Mammary epithelial cell (primary cell): ENCODE measurements at places on chromosomes 13 and 19.

- no peak for DNase-seq
Measured at GRCh38 chr13:66586489-66586888, 643.6 kb downstream of the PCDH9 start.

- no peak for DNase-seq
Measured at GRCh38 chr13:100594731-100595130, 6.1 kb upstream of the GGACT start.

GRCh38 chr19:12035220-12036172, at the start of gene ZNF433:
TSS of gene ZNF433 (minus strand) at chr19:12035679. CDS start at chr19:12035539, 140 bp downstream.
- peak; percentile 90 for DNase-seq

DNA sequence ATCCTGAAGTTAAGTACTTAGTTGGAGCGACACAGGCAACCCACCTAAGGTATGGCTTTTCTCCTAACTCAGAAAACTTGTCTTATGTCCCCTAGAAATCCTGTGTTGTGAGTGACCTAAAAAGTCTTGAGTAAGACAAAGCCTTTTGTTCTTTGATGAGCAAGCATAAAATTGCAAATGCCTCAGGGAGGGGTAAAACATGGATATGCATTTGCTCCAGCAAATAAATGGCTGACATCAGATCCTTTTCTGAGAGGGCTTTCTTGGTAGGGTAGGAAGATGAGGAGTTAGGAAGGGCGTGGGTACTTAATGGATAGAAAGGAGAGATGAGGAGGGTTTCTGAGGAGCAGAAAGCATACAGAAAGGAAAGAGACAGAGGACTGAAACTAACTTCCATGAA, 163.7 kb downstream of the IER2 start:
- DNase-seq = no peak

- no peak for DNase-seq
Measured at GRCh38 chr19:845707-846521, 5.1 kb downstream of the PRTN3 start.

- no peak for DNase-seq
Measured at GRCh38 chr19:14941189-14941588, at the start of gene OR7C2. TSS of gene OR7C2 (plus strand) at chr19:14941489. CDS start at chr19:14941489, 0 bp downstream.

- no peak for DNase-seq
Measured at GRCh38 chr19:45150751-45151281, 10.0 kb downstream of the NKPD1 start.

DNA sequence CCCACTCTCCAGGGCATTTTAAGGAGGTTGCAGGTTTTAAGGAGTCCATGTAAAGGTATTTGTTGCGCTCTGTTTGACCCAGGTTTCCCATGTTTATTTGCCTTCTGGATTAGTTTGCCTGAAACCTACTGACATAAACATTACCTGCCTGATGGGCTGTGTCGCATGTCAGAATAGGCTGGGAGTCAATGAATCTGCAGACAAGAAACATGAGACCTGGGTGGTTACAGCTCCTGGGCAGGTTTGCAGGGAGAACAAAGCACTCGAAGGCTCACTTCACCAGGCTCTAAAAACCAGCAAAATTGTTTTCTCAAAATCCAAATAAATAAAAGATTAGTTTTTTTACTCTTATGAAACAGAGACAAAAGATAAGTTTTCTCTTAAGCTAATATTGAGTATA, 114.4 kb upstream of the SERTM1 start:
- DNase-seq = no peak

DNA sequence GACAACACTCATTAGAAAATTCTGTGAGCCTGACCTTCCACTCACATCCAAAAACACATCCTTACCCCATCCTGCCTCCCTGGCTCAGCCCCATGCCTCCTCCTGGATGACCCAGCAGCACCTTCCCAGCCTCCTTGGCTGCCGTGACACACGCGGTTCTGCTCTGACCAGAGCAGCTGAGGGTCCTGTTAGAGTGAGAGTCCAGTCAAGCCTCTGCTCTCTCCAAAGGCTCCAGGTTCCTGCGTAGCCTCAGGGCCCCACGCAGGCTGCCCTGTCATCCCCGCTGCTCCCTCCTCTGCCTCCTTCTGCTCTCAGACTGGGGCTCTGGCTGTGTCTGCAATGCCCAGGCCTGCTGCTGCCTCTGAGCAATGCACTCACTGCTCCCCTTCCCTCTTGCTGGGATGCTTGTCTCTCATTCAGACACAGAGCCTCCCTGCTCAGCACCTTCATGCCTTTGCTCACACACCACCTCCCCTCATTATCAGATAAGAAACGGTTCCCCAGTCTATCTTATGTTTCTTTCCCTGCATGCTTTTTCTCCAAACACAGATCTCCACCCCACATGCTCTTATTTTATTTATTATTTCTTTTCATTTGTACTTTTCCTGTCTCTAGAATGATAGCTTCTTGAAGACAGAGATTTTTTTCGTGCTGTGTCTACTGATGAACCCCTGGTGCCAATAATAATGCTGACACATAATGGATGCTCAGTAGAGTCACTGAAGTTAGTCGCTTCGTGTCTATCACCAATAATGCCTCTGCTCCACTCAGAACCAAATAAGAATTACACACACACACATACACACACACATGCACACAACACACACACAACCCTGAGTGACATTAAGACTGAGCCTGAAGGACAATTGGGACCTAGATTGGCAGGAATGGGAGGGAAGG, 10.2 kb upstream of the SIGLEC6 start:
- no peak for DNase-seq

GRCh38 chr13:94967183-94968039, 255.1 kb upstream of the SOX21 start:
- no peak for DNase-seq

DNA sequence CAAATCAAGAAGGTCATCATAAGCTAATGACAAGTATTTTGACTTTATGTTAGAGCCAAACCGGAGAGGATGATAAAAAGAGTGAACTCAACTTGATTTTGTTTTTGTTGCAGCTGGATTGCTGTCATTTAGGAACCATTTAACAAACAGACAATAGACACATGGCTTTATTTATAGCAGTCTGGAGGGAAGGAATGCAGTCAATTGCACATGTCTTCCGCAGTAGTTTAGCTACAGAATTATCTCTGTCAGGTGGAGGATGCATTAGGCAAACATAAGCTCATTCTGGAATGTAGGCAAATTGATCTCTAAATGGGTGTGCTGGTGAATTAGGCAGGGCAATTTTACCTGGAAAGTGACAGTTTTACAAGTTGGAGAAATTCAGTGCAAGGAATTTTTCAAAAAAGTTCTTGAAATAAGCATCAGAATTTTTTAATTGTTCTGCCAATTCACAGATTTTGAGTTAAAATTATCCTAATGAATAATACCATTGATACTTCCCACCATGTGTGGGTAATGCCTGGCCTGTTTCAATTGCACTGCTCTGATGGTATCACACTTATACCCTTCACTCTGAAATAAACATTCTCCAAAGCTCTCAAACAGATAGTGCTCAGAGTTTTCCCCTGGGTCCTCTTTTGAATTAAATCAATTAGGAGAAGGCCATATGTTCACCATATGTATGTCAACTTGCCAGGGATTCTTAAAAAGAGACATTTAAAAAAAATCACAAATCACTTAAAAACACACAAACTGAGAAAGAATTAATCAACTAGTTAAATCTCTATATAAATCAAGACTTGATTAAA, 318.3 kb downstream of the NDFIP2 start:
- no peak for DNase-seq

DNA sequence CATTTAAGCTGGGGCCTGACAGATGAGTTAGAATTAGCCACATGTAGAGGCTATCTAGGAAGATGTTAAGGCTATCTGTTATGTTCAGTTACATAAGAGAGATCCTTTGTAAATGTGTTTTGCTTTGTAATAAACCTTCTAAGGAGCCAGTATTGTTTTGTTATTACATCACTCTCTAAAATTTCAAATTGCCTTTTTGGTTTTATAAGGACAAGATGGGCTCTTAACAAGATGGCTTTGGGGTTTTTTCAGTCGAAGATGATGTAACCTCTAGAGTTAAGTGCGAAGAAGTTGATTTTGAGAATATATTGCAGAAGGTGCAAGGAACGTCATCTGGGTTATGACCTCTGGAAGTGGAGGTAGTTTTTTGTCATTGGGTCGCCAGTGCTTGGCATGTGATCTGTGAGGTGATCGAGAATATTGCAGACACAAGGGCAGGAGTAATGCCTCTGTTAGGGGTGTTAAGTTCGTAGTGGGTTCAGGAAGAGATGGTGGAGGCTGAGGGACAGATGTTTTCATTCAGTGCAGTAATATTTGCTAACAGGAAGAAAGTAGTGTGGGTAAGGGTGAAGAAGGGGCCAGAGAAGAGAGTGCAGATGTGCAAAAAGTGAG, 12.7 kb downstream of the LSM14A start:
- no peak for DNase-seq

GRCh38 chr19:3669947-3670795, 30.1 kb downstream of the PIP5K1C start:
- DNase-seq = no peak

GRCh38 chr19:607301-608154, 17.8 kb downstream of the HCN2 start:
- DNase-seq = no peak

GRCh38 chr13:50483416-50483815, 360.1 kb downstream of the DLEU7 start:
- DNase-seq = no peak

GRCh38 chr19:11853358-11853757, 4.8 kb downstream of the ZNF439 start:
- no peak for DNase-seq

GRCh38 chr19:2060884-2061494, 9.9 kb upstream of the MKNK2 start:
- DNase-seq = peak; percentile 72

- DNase-seq = peak; percentile 53
Measured at GRCh38 chr13:21625366-21625765, 21.4 kb upstream of the MICU2 start.

GRCh38 chr19:16535381-16535780, 6.9 kb downstream of the CHERP start:
- DNase-seq = no peak

- DNase-seq = no peak
Measured at GRCh38 chr13:100517135-100517534, 71.5 kb downstream of the GGACT start.

DNA sequence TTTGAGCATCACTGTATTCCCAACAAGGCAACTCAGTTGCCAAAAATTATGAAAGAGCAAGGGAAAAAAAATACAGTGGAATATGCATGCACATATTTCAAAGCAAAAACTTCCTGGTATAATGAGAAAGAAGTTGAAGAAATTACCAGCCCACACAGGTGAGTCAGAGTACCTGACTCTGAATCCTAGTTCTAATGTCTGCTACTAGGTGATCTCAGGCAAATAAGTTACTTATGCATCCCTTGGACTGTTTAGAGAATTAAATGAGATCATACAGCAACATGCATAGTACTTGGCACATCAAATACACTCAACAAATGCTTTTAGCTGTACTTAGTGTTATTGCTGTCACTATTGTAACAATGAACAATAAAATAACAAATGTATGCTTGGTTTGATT, 144.9 kb downstream of the MIPEP start:
- DNase-seq = peak; percentile 62

DNA sequence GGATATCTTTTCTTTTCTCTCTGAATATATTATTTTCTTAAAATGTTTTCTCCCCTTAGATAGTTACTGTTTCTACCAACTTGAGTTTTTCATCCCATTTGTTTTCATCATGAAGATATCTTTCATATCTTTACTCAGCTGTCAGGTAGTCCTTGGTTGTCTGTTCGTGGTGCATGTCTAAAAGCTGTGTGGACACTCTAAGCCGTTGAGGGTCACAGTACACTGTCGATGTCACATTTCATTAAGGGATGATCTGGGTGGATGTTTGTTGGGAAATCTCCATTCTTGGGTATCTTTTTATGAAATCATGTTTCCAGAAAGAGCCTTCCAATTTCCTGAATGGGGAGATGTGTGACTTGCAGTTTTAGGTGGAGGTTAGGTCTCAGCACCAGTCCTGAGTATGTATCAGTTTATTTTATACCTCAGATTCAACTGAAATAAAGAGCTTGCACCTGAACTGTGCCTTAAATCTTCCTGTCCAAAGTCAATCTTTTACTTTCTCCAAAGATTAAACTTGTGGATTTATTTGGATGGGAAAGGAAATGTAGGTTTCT, 23.2 kb downstream of the ZMYM2 start:
- no peak for DNase-seq

DNA sequence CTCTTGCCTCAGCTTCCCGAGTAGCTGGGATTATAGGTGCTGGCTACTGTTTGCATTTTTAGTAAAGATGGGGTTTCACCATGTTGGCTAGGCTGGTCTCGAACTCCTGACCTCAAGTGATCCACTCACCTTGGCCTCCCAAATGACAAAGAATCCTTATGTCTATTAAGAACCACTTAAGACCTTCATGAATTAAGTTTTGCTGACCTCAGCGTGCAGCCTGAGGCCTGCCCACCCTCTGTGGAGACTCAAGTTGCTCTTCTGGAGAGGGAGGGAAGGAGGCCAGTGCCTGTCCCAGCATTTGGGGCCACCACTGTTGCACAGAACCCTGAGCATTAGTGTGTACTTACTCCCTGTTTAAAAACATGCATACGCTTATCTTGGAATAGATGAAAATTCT, 313.3 kb downstream of the FGF9 start:
- DNase-seq = no peak

DNA sequence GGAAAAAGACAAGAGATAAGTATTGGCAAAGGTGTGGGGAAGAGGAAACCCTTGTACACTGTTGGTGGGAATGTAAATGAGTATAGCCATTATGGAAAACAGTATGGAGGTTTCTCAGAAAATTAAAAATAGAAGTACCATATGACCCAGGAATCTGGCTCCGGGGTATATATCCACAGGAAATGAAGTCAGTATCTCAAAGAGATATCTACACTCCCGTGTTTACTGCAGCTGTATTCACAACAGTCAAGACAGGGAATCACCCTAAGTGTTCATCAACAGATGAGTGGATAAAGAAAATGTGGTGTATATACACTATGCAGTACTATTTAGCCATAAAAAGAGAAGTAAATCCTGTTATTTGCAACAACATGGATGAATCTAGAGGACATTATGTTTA, 13.5 kb downstream of the KCTD12 start:
- DNase-seq = no peak

DNA sequence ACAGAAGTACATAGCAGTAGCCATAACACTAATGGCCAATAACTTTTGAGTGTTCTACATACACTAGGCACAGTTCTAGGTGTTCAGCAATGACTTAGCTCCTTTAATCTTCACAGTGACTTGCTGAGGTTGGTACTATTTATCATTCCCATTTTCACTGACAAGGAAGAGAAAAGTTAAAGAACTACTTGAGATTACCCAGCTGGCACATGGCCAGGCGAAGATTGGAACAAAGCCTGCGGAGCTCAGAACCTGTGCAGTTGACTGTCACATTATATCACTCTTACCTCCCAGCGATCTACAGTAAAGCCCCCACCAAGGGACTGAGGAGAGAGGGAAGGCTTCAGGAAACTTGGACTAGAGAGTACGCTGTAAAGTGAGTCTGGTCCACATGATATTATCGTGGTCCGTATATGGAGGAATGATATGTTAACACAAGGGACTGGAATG, 42.4 kb upstream of the WDFY2 start:
- no peak for DNase-seq
